ENCODE measurements at places on chromosomes 3 and 15.

DNA sequence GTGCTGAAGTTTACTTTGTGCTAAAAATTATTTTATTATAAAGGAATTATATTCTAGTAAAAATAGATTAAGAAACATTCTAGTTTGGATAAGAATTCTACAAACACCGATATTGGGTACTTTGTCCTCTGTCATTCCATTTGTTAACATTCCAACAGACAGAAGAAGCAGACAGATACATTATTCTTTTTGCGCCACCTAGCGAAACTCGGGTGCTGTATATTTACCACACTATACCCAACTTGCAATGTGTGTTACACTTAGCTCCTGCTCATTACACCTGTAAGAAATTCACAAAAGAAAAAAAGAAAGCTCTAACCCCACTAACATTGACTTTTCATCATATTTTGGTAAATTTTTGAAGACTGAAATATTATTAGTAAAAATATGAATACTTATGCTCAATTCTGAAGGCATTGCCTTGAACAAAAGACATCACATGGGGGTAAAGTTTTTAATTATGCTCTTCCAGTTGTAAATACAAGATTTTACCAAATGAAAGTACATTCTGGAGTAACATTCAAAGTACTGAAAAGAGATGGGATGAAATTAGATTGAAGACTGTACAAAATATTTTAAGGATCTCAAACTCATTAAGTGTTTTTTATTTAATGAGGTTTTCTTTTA lies 136.5 kb upstream of the MLF1 start:
- peak; percentile 26 for DNase-seq

- no peak for DNase-seq
Measured at GRCh38 chr3:70127192-70127591, 127.7 kb downstream of the SAMMSON start.

GRCh38 chr3:14582045-14582410 lies 41.9 kb upstream of the GRIP2 start:
- DNase-seq = no peak

DNA sequence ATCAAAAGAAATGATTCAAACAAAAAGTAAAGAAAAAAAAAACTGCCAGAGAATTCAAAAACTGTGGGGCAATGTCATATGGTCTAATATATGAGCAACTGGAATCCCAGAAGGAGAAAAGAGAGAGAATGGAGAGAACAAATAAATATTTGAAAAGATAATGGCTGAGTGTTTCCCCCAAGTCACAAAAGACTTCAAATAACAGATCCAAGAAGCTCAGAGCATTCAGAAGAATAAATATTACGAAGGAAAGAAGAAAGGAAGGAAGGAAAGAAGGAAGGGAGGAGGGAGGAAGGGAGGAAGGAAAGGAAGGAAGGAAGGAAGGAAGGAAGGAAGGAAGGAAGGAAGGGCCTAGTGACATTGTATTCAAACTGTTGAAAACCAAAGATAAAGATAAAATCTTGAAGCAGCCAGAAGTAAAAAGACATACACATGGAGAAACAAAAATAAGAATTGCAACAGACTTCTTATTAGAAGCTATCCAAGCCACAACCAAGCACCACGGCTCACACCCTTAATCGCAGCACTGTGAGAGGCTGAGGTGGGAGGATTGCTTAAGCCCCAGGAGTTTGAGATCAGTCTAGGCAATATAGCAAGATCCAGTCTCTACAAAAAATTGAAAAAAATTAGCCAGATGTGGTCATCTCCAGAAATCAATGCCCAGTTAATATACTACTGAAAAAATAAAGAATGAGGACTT lies 118.9 kb upstream of the IGSF10 start:
- no peak for DNase-seq

DNA sequence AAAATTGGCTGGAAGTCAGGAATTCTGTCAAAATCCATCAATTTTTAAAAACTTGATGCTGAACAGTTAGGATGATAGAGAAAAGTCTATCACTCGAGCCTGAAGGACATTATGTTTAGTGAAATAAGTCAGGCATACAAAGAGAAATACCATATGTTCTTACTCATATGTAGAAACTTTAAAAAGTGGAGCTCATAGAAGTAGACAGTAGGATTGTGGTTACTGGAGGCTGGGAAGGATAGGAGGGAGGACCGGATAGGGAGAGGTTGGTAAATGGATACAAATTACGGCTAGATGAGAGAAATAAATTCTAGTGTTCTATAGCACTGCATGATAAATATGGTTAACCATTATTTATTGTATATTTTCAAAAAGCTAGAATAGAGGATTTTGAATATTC lies 389.5 kb upstream of the RASGRP1 start:
- DNase-seq = no peak

DNA sequence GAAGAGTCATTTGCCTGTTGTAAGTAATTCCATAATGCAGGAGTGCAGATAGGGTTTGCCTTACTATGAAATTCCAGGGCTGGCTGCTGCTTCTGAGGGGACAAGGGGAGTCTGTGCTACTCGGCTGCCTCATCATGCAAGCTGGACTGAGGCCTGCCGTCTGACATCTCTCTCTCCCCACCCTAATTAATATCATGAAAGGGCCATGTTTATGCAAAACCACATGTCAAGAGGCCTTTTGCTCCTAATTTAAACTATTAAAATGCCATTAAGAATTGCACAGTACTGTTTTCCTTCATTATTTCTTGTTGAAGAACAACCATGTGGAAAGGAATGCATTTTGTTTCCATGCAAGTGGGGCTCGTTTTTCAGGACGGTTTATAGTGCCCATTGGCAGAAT lies 26.3 kb downstream of the CHST2 start:
- no peak for DNase-seq

GRCh38 chr3:106275592-106275991 lies 406.8 kb upstream of the CBLB start:
- DNase-seq = no peak

DNA sequence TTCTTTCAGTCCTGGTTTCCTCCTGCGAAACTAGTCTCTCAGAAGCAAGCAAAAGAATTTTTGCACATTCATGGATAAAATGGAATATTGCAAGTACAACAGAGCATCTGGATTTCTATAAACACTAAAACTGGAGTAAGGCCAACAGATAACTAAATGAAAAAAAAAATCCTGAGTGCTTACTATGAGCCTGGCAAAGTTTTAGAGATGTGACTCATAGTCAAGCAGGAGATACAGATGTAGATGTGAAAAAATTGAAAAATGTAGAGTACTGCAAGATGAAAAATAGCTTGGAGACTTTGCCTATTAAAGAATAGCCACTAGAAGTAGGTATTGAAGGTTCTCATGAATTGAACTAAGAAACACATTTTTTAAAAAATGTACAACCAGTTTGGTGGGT lies 397.4 kb downstream of the OTOL1 start:
- no peak for DNase-seq

DNA sequence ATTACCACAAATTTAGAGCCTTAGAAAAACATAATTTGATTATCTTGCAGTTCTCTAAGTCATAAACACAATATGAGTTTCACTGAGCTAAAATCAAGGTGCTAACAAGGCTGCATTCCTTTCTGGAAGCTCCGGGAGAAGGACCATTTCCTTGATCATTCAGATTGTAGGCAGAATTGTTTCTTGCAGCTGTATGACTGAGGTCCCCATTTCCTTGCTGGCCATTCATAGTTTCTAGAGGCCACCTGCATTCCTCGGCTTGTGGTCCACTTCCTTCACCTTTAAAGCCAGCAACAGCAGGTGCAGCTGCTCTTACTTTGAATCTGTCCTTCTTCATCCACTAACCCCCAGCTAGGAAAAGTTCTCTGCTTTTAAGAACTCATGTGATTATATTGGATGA lies 58.7 kb downstream of the IFT80 start:
- no peak for DNase-seq

DNA sequence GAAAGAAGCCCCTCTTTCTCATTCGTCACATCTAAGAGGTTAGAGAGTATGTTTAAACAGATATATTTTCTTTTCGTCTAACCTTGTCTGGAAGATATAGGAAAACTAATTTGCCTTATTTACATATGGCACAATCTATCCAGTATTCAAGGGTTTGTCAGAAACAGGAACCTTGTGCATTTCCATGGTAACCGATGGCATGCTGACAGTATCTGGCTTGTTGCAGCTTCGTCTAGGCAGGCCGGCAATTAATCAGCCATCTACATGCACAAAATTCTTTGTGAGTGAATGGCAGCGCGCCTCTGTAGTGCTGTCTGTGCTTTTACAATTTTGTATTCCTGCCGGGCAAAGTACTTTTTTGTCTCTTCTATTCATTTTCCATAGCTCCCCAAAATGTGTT lies 294.0 kb upstream of the SOX2 start:
- no peak for DNase-seq

GRCh38 chr3:71784201-71784913 lies 591 bp downstream of the PROK2 start:
- no peak for DNase-seq

- no peak for DNase-seq
Measured at GRCh38 chr3:180646187-180646790, 33.0 kb downstream of the CCDC39 start.

DNA sequence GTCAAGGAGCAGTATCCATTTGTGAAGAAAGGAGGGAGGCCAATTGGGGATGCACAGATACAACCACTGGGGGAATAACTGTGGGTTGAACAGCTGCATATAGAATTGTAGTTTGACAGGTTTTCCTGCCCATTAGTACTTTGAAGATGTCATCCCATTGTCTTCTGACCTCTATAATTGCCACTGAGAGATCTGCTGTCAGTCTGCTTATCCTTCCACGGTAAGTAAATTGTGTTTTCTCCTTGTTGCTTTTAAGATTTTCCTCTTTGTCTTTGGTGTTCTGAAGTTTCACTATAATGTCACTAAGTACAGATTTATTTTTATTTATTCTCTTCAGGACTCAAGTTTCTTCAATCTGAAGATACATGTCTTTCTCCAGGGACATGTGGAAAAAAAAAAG lies 56.6 kb downstream of the MOBP start:
- no peak for DNase-seq

- DNase-seq = no peak
Measured at GRCh38 chr3:173397161-173398110, at the start of gene NLGN1. TSS of gene NLGN1 (plus strand) at chr3:173397744.

DNA sequence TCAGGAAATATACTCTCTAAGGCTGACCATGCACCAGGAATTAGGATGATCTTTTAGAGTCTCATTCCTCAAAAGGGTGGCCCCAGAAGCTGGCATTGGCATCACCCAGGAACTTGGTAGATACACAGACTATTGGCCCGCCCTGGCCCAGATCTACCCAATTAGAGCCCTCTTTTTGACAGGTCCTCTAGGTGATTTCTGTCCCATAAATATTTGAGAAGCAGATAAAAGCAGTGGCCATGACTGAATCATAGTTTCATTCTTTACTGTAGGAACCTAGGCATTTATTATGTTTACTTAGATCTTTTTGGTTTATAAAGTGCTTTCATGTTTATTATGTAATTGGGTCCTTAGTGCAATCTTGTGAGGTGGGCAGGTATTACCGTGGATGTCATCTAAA lies 7.6 kb downstream of the TLNRD1 start:
- DNase-seq = no peak

GRCh38 chr15:60993008-60993407 lies 236.1 kb downstream of the RORA start:
- DNase-seq = no peak

GRCh38 chr3:38640661-38641452 lies 8.6 kb downstream of the SCN5A start:
- no peak for DNase-seq

DNA sequence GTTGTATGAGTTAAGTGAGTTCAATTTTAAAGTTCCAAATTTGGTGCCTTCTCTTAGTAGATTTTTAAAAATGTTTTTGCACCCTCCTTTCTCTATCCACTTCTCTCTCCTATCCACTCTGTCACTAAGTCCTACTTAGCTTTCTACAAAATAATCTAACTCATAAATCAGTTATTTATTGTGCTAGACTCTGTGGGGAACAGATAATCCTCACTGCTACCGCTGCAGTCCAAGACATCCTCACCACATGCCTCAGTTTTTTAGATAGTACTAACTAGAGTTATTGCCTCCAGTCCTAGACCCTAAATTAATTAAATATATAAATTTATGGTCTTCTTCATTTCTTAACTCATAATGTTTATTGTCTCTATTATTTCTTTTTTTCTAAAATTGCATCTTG lies 576.3 kb downstream of the GRM7 start:
- no peak for DNase-seq

DNA sequence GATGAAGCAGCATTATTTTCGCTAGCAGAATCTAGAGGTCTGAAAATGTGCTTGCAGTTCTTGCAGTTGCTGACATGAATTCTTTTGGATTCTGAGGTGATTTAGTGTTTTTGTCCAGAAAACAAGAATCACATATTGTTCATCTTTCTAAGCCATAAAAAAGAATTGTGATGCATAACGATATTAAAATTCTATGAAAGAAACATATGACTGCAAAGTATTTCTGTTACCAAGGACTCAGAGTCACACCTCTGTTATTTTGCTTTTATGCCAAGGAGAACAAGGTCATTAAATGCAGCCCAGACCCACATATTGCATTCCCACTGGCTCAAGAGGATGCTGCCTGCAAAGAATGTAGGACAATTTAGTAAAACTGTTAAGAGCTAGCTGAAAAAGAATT lies 299.8 kb upstream of the GPR149 start:
- DNase-seq = no peak

- no peak for DNase-seq
Measured at GRCh38 chr3:123733341-123733740, 148.5 kb upstream of the HACD2 start.

DNA sequence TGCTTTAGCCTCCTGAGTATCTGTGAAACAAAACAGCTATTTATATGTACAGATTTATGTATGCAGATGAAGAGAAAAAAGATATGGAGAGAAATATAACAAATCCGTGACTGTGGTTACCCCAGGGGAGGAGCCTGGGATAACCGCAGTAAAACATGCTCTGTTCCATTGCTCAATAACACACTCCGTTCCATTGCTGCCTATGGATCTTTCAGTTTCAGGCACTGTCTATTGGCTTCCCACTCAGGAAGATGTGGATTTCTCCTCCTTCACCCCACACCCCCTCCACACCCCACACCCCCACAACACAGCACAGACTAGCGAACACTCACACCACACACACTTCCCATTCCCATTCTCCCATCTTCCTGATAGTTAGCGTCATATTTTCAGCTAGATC lies 47.9 kb downstream of the CDCP1 start:
- DNase-seq = no peak

DNA sequence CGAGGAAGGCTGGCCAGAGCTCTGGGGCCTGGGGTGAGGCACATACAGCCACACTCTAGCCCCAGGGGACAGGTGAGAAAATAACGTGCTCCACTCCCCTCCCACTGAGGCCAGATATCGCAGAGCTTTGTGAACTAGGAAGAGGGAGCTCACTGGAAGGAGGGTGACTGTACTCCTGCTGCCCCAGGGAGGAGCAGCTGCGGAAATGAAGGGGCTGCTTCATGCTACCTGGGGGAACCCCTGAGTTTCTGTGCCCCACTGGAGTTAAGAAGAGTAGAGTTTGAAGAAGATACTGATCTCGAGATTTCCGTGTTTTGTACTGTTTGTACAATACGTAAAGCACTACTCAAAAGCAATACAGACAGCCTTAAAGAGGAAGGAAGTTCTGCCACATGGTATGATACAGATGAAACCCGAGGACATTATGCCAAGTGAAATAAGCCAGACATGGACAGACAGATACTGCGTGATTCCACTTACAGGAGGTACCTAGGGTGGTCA lies 44.6 kb downstream of the CMTM6 start:
- peak; percentile 75 for DNase-seq

GRCh38 chr3:30625541-30626438 lies 19.4 kb downstream of the TGFBR2 start:
- no peak for DNase-seq

- DNase-seq = no peak
Measured at GRCh38 chr15:42491539-42492225, 741 bp upstream of the ZNF106 start.

GRCh38 chr3:127479449-127479848 lies 111.1 kb downstream of the TPRA1 start:
- no peak for DNase-seq

Data from CD4-positive, alpha-beta T cell treated with Interleukin-6 for 4 hours (primary cell).